ENCODE measurements at places on chromosomes 5 and 9. TPM values are rescaled to one million over a fixed set of nuclear protein-coding genes. Genes with fewer than 3 reads are reported as not detected.

The GMCL2 gene
- not detected for polyA plus RNA-seq

The MED22 gene
- 10.1 TPM for polyA plus RNA-seq

The SELENOP gene
- 80.2 TPM for polyA plus RNA-seq

The PDLIM4 gene
- 3.3 TPM for polyA plus RNA-seq

The SLC22A4 gene
- polyA plus RNA-seq = 0.92 TPM

The BTNL8 gene
- 0.49 TPM for polyA plus RNA-seq

The WDR36 gene
- 5.2 TPM for polyA plus RNA-seq

The IL12B gene
- not detected for polyA plus RNA-seq

The COL5A1 gene
- 4.1 TPM for polyA plus RNA-seq

The ANKRD20A1 gene
- polyA plus RNA-seq = 3.0 TPM

The CTXN3 gene
- polyA plus RNA-seq = not detected

The RASEF gene
- 12.8 TPM for polyA plus RNA-seq

The LCN9 gene
- not detected for polyA plus RNA-seq

The GADD45G gene
- 220 TPM for polyA plus RNA-seq

The SPATA31A3 gene
- polyA plus RNA-seq = not detected

The UBE2QL1 gene
- polyA plus RNA-seq = 0.72 TPM

The PRSS3 gene
- polyA plus RNA-seq = 986 TPM

The RACK1 gene
- 1,162 TPM for polyA plus RNA-seq

The DNM1 gene
- 23.1 TPM for polyA plus RNA-seq

The DNLZ gene
- 19.4 TPM for polyA plus RNA-seq

The DOCK2 gene
- polyA plus RNA-seq = 0.73 TPM

The EIF4E1B gene
- polyA plus RNA-seq = 1.5 TPM

The CATSPER3 gene
- 1.7 TPM for polyA plus RNA-seq

The CDO1 gene
- 19.7 TPM for polyA plus RNA-seq

The C1QTNF2 gene
- polyA plus RNA-seq = 0.27 TPM

The CER1 gene
- polyA plus RNA-seq = 0.12 TPM

The QSOX2 gene
- polyA plus RNA-seq = 12.2 TPM

The CSF1R gene
- 1.9 TPM for polyA plus RNA-seq

The NRG2 gene
- 3.3 TPM for polyA plus RNA-seq

The PCDHGA3 gene
- polyA plus RNA-seq = 0.87 TPM

The ADRB2 gene
- 0.42 TPM for polyA plus RNA-seq

The DMGDH gene
- 0.23 TPM for polyA plus RNA-seq

The STING1 gene
- 9.3 TPM for polyA plus RNA-seq

The ZDHHC11 gene
- polyA plus RNA-seq = 18.1 TPM

The AK1 gene
- 81.7 TPM for polyA plus RNA-seq

The FIBCD1 gene
- polyA plus RNA-seq = not detected

The LHFPL2 gene
- polyA plus RNA-seq = 4.0 TPM

The IL7R gene
- 0.23 TPM for polyA plus RNA-seq

The RASGEF1C gene
- not detected for polyA plus RNA-seq

The PNPLA7 gene
- polyA plus RNA-seq = 71.8 TPM

The SPATA31C1 gene
- not detected for polyA plus RNA-seq

The LECT2 gene
- not detected for polyA plus RNA-seq

The SEMA6A gene
- polyA plus RNA-seq = 8.9 TPM

The MLANA gene
- polyA plus RNA-seq = not detected
